ENCODE measurements at places on chromosomes 2 and 18.

DNA sequence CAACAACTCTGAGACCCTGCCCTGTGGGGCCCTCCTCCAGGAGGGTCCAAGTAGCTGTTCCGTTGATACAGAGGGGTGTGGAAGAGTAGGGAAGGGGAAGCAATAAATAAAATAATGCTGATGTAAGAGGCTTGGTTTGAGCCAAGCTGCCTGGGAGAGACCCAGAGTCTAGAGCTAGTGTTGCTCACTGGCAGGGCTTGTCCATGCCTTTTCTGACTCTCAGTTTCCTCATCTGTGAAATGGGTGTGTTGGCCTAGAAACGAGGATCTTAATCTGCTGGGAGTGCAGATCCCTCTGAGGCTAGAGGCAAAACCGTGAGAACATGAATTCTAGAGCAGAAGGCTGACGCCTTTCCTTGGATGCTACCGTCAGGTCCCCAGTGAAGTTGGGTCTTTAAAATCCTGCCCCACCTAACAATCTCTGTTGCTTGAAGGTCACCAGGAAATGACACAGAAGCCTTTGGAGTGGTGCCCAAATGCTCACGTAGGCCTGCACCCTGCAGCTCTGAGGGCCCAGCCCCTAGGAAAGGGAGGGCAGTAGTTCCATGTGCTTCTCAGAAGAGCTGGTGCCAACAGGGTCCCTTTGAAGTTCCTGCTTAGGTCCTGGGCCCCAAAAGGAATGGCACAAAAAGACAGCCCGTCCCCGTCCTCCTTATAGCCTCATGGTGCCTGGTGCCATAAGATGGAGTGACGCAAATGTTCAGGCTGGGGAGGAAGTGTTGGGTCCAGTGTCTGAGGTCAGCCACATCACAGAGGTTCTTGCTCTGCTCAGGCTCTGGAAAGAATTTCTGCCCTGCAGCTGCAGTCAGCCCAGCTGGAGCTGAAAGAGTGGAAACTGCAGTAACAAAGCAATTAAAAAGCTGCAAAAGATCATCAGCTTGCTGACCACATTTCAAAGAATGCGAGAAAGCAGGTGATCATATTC lies 73.2 kb upstream of the SMAD2 start:
- DNase-seq = no peak

- DNase-seq = no peak
Measured at GRCh38 chr2:72757177-72757775, 68.6 kb downstream of the EXOC6B start.

GRCh38 chr18:29326214-29326613 lies 1149.3 kb upstream of the CDH2 start:
- DNase-seq = no peak

DNA sequence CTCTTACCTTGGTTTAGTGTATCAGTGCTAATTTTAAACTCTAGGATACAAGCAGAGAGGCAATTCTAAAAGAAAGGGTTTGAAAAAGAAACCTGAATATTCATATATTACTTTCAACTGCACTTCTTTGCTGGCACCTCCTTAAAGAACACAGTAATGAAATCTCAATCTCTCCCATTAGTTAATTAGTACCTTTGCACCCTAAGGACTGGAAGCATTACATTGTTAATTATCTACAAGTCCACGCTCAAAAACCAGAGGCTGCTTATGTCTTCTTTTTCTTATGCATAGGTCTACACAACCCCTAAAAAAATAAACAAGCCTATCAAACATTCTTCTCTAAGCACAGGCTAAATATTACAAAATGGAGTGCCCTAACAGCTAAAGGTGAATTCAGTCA lies 20.2 kb downstream of the EPHA4 start:
- DNase-seq = no peak

- DNase-seq = no peak
Measured at GRCh38 chr18:12628706-12629702, 28.9 kb downstream of the SPIRE1 start.

DNA sequence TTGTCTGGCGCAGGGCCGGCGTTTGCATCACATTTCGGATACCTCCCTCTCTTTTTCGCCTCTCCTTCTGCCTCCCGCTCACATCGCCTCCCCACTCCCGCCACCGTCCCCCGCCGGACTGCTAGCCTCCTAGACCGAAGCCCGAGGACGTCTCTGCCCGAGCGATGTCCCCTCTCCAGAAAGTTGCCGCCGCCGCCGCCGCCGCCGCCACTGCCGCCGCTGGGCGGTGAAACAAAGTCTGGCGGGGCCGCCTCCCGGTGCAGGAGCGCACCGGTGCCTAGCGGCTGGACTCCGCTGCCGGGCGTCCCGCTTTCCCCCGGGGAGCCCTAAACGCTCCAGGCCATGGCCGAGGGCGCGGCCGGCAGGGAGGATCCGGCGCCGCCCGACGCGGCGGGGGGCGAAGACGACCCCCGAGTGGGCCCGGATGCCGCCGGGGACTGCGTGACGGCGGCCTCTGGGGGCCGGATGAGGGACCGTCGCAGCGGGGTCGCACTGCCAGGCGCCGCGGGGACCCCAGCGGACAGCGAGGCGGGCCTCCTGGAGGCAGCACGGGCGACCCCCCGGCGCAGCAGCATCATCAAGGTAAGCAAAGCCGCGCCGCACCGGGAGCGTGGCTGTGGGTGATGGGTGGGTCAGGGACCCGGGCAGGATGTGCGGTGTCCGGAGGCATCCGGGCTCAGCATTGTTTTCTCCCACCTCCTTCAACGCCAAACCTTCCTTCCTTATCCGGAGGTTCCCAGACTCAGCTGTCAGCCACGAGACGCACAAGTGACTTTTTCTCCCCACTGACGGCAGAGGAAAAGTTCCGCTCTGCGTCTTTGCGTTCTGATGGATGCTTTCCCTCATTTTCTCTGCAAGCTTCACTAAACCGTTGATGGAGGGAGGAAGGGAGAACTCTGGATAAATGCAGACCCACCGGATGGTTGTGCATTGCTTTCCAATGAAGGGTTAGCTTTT lies 643 bp downstream of the PLCL1 start:
- peak; percentile 44 for DNase-seq

GRCh38 chr18:78981394-78981831 lies 1.8 kb downstream of the SALL3 start:
- no peak for DNase-seq

GRCh38 chr2:129059476-129059875 lies 740.8 kb upstream of the HS6ST1 start:
- no peak for DNase-seq

DNA sequence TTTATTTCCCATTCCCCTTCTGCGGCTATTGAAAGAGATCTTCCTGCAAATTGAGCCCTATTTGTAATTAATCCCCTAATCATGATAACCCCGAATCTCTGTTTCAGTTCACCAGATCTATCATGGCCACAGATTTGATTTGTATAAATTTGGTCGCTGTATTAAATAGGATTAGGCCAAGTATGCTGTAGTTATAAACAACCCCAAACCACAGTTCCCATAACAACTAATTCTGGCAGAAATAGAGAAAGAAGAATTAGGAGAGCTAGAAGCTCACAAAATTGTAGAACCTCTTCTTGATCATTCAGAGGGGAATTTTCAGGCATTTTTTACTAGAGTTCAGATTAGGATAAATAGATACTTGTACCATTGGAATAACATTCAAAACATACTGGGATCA lies 433.7 kb upstream of the TNP1 start:
- DNase-seq = no peak

GRCh38 chr2:227460070-227460485 lies 11.9 kb upstream of the AGFG1 start:
- DNase-seq = no peak

Measured in WTC11 (cell line).